NCI-H524 treated with DMSO at 0.1 percent for 48 hours (cell line): ENCODE measurements at places on chromosomes 2 and 18.

DNA sequence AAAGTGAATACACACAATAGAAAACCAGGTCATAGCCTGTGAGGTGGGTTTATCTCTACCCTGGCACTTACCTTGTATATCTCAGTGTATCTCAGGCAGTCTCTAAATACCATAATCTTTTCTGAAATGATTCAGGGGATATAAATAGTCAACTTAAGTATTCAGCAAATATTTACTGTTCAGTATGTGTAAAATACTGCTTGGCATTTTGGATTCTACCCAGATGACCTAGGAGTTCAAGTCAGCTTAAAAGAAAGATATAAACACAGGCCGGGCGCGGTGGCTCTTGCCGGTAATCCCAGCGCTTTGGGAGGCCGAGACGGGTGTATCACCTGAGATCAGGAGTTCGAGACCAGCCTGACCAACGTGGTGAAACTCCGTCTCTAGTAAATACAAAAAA, 23.8 kb downstream of the GRHL1 start:
- DNase-seq = no peak

DNA sequence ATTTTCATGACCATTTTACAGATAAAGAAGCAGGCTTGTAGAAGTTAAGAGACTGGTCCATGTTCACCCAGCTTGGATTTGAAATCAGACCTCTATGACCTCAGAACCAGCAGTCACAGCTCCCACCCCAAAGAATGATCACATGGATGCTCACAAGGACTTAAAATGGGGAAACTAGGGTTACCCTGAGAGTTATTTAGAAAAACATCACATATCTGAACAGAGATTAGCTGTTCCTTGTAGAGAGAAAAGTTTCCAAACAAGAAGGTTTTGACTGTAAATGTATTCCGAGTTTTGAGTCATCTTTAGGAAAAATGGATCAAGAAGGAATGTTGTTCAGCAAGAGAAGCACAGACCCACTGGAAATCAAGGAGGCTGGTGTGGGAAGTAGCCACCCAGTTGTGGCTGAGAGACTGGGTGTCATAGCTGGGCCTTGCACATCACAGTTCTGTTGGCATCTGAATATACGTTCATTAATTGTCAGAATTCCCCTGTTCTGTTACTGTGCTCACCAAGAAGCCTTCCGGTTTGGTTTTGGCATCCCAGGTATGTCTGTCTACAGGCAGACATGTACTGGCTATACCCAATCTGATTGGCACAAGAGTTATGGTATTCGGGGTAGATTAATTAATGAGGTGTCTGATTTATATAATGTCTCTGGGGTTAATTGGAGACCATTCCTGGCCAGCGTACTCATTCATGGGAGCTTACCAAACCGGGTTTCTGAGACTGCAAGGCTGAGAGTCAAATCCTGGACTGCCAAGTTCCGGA, 371.8 kb upstream of the SLC14A2 start:
- no peak for DNase-seq

GRCh38 chr2:207248702-207249377, 83.1 kb upstream of the KLF7 start:
- no peak for DNase-seq

GRCh38 chr2:139260052-139260430, 479.9 kb upstream of the NXPH2 start:
- DNase-seq = no peak

- no peak for DNase-seq
Observed at GRCh38 chr18:13619505-13620205, 106.7 kb downstream of the FAM210A start.

- DNase-seq = no peak
Observed at GRCh38 chr2:78309460-78309859, 716.0 kb upstream of the REG3G start.

DNA sequence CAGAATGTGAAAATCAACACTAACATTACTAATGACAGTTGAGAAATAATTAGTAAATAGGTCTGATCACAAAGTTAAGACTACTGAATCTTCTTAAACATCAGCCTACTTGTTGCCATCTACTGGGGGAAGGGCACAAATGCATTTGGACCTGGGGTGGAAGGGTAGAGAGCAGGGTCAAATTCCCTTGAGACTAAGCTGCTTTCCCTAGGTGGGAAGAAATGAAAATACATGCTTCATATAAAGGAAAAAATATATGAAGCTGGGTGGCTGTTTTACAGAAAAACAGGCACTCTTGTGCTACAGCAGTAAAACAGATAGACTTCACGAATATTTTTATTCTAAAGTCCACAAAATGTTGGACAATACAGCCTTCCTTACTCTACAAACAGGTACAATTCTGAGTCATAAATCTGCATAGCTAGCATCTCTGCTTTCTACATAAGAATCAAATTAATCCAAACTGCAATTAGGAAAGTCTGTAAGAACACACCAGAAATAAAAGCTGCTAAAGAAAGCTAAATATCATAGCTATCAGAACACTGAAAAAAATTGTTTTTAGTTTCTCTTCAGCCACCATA, 10.9 kb downstream of the TRIP12 start:
- DNase-seq = no peak

GRCh38 chr2:46858702-46859090, 56.9 kb downstream of the MCFD2 start:
- DNase-seq = no peak

- no peak for DNase-seq
Observed at GRCh38 chr18:65620076-65620696, 130.6 kb upstream of the CDH7 start.

GRCh38 chr2:24024018-24024417, 14.1 kb downstream of the MFSD2B start:
- no peak for DNase-seq
